ENCODE measurements at places on chromosomes 13 and 19. TPM values are rescaled to one million over a fixed set of nuclear protein-coding genes. Genes with fewer than 3 reads are reported as not detected.

PRX gene
- 7.6 TPM for total RNA-seq

OR7C1 gene
- 0.74 TPM for total RNA-seq

SERPINE3 gene
- not detected for total RNA-seq

RGL3 gene
- 26.3 TPM for total RNA-seq

GRCh38 chr19:49920624-49921363 lies 8.2 kb upstream of the ATF5 start:
- DNase-seq, result no peak
- H3K27me3 ChIP-seq, result no peaks in the 10 kb centered on the region
- no peak overlapping the region for H3K4me3 ChIP-seq
- H3K36me3 ChIP-seq, result no peaks in the 10 kb centered on the region
- H3K27ac ChIP-seq, result no peak overlapping the region

- no peaks in the 10 kb centered on the region for H3K4me1 ChIP-seq
- no peaks in the 10 kb centered on the region for H3K36me3 ChIP-seq
- H3K27me3 ChIP-seq, result no peaks in the 10 kb centered on the region
- no peak overlapping the region for H3K27ac ChIP-seq
- no peak overlapping the region for H3K4me3 ChIP-seq
- no peak for DNase-seq
Measured at GRCh38 chr13:30829833-30830637, 76.0 kb upstream of the MEDAG start.

GRCh38 chr19:18457483-18458331 lies 19.8 kb upstream of the ISYNA1 start:
- H3K36me3 ChIP-seq, result peaks cover 47% of the 10 kb centered on the region
- no peak for DNase-seq
- H3K27me3 ChIP-seq, result no peaks in the 10 kb centered on the region
- H3K27ac ChIP-seq, result peak overlapping the region; percentile 42
- H3K4me3 ChIP-seq, result no peak overlapping the region
- peaks cover 21% of the 10 kb centered on the region for H3K4me1 ChIP-seq

- DNase-seq, result no peak
- H3K4me1 ChIP-seq, result no peaks in the 10 kb centered on the region
- H3K27me3 ChIP-seq, result no peaks in the 10 kb centered on the region
- H3K27ac ChIP-seq, result no peak overlapping the region
Measured at GRCh38 chr13:46621792-46622629, 69.0 kb downstream of the LRCH1 start.

DNA sequence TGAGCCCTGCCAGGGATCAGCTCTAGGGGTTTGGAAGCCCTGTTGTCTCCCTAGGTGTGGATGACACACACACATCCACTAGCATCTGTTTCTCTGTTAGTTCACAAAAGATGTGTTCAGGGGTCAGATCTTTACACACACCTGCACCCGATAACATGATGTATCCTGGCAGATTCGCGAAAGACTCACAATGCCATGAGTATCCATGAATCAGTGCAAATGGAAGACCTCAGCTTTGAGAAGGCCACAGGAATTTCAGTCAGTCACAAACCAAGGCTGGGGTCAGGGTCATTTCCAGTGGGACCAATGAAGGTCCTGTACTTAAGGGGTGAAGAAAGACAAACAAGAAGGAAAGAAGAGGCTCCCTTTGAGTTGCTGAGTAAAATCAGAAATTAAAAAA lies 898.2 kb downstream of the UQCRFS1 start:
- no peaks in the 10 kb centered on the region for H3K36me3 ChIP-seq
- H3K27me3 ChIP-seq, result no peaks in the 10 kb centered on the region
- DNase-seq, result no peak
- no peaks in the 10 kb centered on the region for H3K4me1 ChIP-seq
- H3K4me3 ChIP-seq, result no peak overlapping the region

DNA sequence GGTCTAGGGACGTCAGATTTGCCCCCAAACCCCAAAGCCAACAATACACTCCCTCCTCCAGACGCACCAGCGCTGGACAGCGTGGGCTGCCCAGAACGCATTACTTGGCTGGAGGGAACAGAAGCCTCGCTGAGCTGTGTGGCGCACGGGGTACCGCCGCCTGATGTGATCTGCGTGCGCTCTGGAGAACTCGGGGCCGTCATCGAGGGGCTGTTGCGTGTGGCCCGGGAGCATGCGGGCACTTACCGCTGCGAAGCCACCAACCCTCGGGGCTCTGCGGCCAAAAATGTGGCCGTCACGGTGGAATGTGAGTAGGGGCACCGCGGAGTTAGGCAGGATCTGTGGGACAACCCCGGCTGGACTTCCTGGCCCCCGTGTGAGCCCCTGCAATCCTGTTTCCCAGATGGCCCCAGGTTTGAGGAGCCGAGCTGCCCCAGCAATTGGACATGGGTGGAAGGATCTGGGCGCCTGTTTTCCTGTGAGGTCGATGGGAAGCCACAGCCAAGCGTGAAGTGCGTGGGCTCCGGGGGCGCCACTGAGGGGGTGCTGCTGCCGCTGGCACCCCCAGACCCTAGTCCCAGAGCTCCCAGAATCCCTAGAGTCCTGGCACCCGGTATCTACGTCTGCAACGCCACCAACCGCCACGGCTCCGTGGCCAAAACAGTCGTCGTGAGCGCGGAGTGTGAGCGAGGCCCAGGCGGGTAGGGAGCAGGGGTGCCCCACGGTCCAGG lies 4.0 kb downstream of the ICAM5 start:
- H3K27me3 ChIP-seq, result peaks cover 69% of the 10 kb centered on the region
- DNase-seq, result no peak
- no peaks in the 10 kb centered on the region for H3K36me3 ChIP-seq
- H3K4me1 ChIP-seq, result peaks cover 23% of the 10 kb centered on the region
- no peak overlapping the region for H3K27ac ChIP-seq
- H3K4me3 ChIP-seq, result no peak overlapping the region

GRCh38 chr13:67392014-67392413 lies 161.9 kb upstream of the PCDH9 start:
- no peaks in the 10 kb centered on the region for H3K27me3 ChIP-seq
- H3K4me1 ChIP-seq, result no peaks in the 10 kb centered on the region
- H3K36me3 ChIP-seq, result no peaks in the 10 kb centered on the region
- no peak overlapping the region for H3K27ac ChIP-seq

DNA sequence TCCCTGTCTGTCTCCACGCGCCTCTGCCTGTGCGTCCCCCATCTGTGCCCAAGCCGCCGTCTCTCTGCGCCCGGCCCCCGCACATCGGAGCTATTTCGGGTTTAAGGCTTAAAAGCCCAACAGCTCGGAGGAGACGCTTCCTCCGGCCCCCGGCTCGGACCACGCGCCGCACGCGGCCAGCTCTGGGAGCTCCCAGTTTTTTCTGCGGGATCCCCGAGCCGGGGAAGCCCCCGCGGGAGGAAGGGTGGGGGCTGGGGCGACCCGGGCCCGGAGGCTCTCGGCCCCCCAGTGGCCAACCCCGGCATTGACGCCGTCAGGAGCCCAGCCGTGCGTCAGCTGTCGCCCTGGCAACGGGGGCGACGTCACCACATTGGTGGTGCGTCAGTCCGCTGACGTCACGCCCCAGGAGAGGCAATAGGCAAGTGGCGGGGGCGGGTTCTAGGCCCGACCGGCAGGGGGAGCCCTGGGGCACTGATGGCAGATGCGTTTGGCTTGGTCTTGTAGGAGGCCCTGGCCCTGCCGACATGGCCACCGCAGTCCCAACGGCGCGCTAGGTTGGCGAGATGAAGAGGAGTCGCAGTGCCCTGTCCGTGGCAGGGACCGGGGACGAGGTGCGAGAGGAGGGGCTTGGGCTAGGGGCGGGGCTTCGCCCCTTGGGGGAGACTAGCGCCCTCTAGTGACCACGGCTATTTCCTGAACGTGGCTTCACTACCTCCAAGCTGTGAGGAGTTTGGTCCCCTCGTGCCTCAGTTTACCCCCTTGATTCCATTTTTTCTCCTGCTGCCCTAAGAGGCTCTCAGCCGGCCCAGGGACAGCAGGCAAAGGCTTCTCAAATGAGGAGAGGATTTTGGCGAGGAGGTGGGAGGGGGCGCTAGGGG lies 3.7 kb upstream of the PDE4A start:
- peak overlapping the region; percentile 53 for H3K4me3 ChIP-seq
- H3K36me3 ChIP-seq, result no peaks in the 10 kb centered on the region
- H3K27me3 ChIP-seq, result peaks cover 37% of the 10 kb centered on the region

- H3K27ac ChIP-seq, result no peak overlapping the region
- no peaks in the 10 kb centered on the region for H3K36me3 ChIP-seq
- H3K4me1 ChIP-seq, result peaks cover 39% of the 10 kb centered on the region
- H3K4me3 ChIP-seq, result no peak overlapping the region
- H3K27me3 ChIP-seq, result no peaks in the 10 kb centered on the region
Measured at GRCh38 chr13:43042410-43042921, 19.1 kb downstream of the DNAJC15 start.

DNA sequence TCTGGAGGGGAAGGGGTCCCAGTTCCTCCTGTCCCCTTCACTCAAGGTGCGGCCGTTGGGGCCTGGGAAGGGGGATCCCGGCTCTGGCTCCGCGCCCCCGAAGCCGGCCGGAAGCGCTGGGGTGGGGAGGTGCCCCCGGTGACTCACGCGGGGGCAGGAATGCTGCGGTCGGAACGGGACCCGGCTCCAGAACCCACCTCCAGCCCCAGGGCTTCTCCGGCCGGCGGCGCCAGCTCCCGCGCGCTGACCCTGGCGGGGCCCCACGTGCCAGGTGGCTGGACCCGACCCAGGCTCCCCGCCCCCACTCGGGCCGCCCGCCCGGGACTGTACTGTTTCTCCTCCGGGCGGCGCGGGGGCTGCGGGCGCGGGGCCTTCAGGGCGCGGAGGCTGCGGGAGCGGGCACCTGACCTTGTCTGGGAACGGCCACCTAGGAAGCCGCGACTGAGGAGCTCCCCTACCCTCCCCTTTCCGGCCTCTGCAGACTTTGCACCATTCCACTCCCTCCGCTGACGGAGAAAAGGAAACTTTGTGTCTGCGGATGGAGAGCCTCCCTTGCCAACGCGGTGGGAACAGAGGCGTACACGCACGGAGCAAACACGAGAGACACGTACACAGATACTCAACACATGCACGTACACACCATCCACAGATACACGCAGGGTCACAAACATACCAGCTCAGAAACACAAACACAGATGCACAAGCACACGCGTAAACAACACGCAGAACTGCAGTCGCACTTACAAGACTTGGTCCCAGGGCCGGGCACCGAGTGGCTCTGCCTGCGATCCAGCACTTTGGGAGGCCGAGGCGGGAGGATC lies 7.2 kb downstream of the AXL start:
- H3K4me3 ChIP-seq, result peak overlapping the region; percentile 53
- H3K4me1 ChIP-seq, result peaks cover 43% of the 10 kb centered on the region
- H3K27me3 ChIP-seq, result no peaks in the 10 kb centered on the region
- no peaks in the 10 kb centered on the region for H3K36me3 ChIP-seq
- H3K27ac ChIP-seq, result peak overlapping the region; percentile 90

DNA sequence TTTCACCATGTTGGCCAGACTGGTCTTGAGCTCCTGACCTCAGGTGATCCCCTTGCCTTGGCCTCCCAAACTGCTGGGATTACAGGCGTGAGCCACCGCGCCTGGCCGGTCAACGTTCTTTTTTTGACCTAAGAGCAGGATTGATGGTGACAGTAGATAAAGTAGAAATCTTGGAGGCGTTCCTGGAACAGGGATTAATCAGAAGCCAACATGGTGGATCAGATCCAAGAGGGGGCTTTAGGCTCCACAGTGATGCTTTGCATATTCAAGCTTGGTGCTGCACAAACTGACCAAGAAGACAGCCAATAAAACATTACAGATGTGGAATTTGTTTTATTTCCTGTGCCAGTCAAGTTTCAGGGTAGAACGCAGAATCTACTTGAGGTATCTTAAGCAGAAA lies 271.2 kb downstream of the FGF9 start:
- no peaks in the 10 kb centered on the region for H3K27me3 ChIP-seq
- H3K4me3 ChIP-seq, result no peak overlapping the region
- H3K4me1 ChIP-seq, result no peaks in the 10 kb centered on the region

DNA sequence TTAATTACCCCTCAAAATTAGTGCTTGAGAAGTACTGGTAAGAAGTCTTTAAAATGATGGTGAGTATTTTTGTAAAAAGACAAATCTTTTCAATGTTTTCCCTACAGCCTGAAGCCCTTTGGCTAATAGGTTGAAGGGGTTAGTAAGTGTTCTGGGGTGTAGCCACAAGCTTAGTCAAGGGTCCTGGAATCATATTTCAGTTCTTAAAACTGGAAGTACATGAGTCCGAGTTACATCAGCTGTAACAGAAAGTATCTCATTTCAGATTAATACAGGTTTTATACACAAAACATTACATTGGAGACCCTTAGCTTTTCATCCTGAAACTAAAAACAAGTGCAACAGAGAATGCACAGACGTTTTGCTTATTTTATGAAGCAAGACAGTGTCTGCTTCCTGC lies 52.7 kb upstream of the TEX29 start:
- H3K27me3 ChIP-seq, result no peaks in the 10 kb centered on the region
- no peaks in the 10 kb centered on the region for H3K4me1 ChIP-seq
- H3K27ac ChIP-seq, result no peak overlapping the region
- H3K4me3 ChIP-seq, result no peak overlapping the region

DNA sequence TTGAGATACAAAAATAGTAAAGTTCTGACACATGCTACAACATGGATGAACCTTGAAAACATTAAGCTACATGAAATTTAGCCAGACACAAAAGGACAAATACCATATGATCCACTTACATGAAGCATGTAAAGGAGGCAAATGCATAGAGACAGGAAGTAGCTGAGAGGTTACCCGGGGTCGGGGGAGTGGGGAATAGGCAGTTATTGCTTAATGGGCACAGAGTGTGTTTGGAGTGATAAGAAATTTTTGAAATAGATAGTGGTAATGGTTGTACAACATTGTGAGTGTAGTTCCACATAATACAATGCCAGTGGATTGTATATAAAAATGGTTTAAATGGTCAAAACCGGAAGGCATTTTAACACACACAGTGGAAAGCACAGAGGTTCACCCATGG lies 4.3 kb downstream of the N4BP2L1 start:
- no peak overlapping the region for H3K27ac ChIP-seq
- no peak for DNase-seq
- no peaks in the 10 kb centered on the region for H3K27me3 ChIP-seq
- H3K4me3 ChIP-seq, result no peak overlapping the region

GRCh38 chr19:45895519-45895972 lies 6.9 kb downstream of the MYPOP start:
- peaks cover 10% of the 10 kb centered on the region for H3K4me1 ChIP-seq
- no peak overlapping the region for H3K4me3 ChIP-seq
- no peak overlapping the region for H3K27ac ChIP-seq

- no peaks in the 10 kb centered on the region for H3K4me1 ChIP-seq
- H3K27me3 ChIP-seq, result no peaks in the 10 kb centered on the region
- no peaks in the 10 kb centered on the region for H3K36me3 ChIP-seq
- DNase-seq, result no peak
- H3K4me3 ChIP-seq, result no peak overlapping the region
- no peak overlapping the region for H3K27ac ChIP-seq
Measured at GRCh38 chr19:16249826-16250404, 52.2 kb downstream of the AP1M1 start.

GRCh38 chr13:98133946-98134345 lies 8.9 kb upstream of the FARP1 start:
- H3K27ac ChIP-seq, result no peak overlapping the region
- H3K4me1 ChIP-seq, result no peaks in the 10 kb centered on the region
- H3K27me3 ChIP-seq, result no peaks in the 10 kb centered on the region
- no peak for DNase-seq

GRCh38 chr13:26458196-26458749 lies 99.2 kb upstream of the WASF3 start:
- no peaks in the 10 kb centered on the region for H3K36me3 ChIP-seq
- H3K4me3 ChIP-seq, result no peak overlapping the region
- peaks cover 9% of the 10 kb centered on the region for H3K4me1 ChIP-seq
- no peak overlapping the region for H3K27ac ChIP-seq
- no peaks in the 10 kb centered on the region for H3K27me3 ChIP-seq
- DNase-seq, result no peak

Data from adrenal gland (tissue), 19 donors.